ENCODE measurements at places on chromosomes 12 and 14. TPM values are rescaled to one million over a fixed set of nuclear protein-coding genes. Genes with fewer than 3 reads are reported as not detected.

DNA sequence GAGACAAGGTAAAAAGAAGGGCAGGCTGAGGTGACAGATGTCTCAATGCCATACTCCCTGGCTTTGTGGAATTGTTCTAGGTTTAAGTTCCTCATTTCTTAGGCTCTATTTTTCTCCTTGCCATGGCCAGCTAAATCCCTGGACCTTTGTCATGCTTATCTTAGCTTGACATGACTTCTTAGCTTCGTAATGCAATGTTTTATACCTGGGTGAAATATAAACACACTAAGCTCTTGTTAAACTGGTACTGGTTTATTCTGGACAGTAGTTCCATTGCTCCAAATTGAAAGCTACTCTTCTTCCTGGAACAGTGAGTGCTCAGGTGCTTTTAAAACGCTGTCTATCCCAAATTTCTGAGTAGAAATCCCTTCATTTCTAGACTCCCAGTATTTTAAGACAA is 17.4 kb upstream of the ARHGAP5 start:
- no peak for DNase-seq

- no peak for DNase-seq
Observed at GRCh38 chr12:6444704-6445688, at the start of gene CD27. Gene CD27 (plus strand): TSS chr12:6444955. CDS start chr12:6445096, 141 bp downstream.

DNA sequence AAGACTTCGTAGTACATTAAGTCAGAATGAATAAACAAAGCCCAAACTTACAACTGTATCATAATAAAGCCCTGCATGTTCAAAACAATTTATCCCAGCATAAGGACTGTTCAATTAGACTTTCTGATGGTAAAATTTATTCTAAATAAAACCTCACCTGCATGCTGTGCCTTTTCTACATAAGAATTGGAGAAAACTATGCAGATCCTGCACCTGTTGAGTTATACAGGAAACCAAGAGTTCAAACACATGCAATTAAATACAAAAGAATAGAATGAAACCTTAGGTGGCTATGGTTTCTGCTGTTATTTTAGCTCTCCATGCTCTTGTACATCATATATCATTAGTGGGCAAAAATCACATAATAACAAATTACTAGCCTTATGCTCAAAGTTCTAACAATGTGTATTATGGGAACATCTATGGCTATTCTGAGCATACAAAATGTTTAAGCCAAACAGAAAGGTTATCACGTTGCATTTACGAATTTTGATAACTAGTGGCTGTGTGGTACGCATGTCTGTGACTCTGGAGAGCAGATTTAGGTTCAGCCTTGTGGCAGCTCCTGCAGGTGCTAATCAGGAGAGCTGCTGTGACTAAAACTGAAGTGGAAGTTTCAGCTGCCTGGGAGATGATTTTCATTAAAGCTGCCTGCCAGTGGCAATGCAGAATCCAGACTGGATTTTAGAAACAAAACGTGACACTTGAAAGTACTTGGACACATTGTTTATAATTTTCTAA is 36.1 kb upstream of the LRFN5 start:
- DNase-seq, result no peak

Gene LRCOL1
- not detected for total RNA-seq

DNA sequence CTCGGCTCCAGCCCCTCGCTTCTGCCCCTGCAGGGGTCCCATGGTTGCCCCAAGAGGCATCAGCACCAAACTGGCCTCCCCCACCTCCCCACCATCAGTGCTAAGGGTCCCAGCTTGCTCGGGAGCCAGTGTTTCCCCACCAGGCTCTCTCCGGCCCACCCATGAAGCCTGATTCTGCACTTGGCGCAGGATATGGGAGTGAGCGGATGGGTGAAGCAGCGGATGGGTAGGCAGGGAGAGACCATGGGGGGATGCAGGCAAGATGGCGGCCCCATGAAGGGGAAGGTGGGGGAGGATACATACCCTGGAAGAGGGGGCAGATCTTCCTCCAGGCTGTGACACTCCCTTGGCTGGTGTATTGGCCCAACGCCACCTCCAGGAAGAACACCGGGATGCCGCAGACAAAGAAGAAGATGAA is 9.7 kb downstream of the SLC6A12 start:
- DNase-seq, result no peak

Gene VRTN
- total RNA-seq, result not detected

- no peak for DNase-seq
Observed at GRCh38 chr14:97848317-97848980, 1051.3 kb downstream of the VRK1 start.

Gene P2RX2
- total RNA-seq, result not detected

GRCh38 chr12:2288001-2288400 is 235.2 kb downstream of the CACNA1C start:
- peak; percentile 67 for DNase-seq

Data from fibroblast of villous mesenchyme (primary cell).